ENCODE measurements at places on chromosomes 7 and 10.
A peak's percentile ranks its signal among the peaks of the same experiment; 100 is the strongest.

DNA sequence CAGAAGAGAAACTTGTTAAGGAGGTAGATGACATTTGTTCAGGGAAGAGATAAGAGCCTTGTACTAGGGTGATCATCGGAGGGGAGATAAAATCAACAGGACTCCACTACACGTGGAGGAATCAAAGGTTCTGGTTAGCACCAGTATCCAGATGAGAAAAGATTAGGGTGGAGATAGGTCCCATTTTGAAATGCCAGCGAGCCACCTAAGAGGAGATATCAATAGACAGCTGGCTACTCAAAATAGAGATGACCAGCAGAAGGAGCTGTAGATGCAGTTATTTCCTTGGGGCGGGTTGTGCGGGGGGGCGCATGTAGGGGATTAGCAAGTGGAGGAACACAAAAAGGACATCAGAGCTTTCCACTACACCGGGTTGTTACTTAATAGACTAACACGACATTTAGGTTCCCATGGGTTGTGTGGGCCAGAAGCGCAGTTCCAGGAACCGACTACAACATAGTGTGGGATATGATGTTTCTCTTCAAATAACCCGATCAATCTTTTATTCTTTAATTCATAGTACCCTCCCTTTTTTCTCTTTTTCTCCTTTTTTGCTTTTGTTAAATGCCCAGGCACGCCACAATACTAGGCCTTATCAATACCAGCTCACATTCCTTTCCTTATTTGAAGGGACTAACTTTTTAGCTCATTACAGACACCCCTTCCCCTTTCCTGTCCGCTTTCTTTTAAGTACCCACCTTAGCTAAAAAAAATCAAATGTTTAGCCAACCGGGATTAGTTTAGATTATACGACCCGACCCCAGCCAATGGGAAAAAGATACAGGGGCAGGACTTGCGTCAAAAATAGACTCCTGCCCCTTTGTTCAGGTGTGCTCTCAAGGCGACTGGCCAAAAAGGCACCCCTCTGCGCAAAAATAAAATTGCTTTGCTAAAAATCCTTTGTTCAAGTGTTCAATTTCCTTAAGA lies 2.0 kb upstream of the KIF11 start:
- DNase-seq = peak; percentile 64

DNA sequence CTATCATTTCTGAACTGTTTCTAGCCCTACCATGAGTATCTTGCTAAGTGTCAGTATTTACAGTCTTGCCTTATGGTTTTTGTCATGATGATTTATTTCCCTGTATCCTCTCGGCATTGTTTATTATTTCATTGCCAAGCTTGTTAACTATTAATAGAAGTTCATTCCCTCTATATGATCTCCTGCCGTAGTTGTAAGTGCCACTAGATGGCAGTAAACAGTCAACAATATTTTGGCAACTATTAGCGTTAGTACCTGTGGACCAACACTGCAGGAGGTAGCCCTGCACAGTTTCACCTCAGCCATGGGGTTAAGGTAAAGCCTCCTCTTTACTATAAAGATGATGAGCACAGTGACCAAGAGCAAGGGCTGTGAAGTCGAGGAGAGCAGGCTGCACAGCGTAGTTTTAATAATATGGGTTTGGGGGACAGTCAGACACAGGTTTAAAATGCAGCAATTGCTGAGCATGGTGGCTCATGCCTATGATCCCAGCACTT lies 26.1 kb upstream of the CCNJ start:
- DNase-seq = peak; percentile 70

- DNase-seq = no peak
Observed at GRCh38 chr10:74114041-74114448, 36.6 kb downstream of the AP3M1 start.

DNA sequence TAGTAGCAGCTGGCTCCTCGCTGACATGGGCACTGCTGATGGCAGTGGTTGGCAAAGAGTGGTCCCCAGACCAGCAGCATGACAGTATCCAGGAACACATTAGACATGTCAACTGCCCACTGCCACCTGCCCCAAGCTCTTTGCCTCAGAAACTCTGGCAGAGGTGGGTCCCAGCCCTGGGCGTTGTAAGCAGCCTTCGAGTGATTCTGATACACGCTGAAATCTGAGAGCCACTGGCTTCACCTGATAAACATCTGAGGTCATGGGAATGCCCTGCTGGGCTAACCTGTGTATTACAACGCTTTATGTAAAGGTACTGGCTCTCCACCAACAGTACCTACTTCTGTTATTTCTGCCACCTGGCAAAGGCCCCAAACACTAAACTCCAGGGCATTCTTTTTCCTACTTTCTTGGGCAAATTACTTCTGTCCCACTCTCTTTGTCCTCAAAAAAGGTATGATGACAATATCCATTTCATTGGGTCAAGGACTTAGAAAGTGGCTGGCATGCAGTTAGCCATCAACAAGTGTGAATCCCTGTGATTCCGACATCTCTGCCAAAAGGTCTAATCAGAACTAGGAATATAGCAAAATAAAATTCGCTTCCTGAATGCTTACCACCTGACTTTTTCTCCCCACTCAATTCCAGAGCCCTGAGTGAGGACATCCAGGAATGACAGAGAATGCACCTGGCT lies 9.2 kb downstream of the SGMS1 start:
- DNase-seq = no peak

GRCh38 chr10:114367351-114368056 lies 36.8 kb downstream of the AFAP1L2 start:
- DNase-seq = peak; percentile 43

- peak; percentile 24 for DNase-seq
Observed at GRCh38 chr10:30493609-30494530, 59.9 kb downstream of the MAP3K8 start.

DNA sequence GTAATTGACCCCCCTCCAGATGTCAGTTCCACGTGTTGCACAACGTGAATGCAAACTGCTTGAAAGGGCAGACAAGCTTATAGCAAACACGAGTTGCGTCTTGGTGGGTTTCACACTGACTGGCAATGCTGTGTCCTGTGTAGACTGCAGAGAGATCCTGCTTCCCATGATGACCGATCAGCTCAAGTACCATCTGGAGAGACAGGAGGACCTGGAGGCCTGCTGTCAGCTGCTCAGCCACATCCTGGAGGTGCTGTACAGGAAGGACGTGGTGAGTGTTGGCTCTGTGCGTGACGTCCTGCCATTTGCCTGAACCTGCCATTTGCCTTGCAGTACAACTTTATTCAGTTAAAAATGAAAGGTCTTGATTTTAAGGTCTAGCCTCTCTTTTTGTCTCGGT lies 71.1 kb downstream of the INSYN2A start:
- no peak for DNase-seq

DNA sequence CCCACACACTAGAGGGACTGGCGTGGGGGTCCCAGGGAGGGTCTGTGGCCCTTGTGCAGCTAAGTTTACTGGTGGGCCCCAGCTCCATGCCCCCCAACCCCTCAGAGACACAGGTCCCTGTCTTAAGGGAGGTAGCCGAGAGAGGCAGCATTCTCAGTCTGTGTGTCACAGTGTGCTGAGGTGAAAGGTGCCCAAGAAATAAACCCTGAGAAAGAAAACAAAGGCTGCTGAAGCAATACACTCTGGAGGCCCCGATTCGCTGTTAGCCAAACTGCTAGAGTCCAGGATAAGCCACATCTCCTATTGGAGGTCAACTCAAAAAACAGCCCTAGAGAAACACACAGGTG lies 28.6 kb upstream of the NDST2 start:
- no peak for DNase-seq

DNA sequence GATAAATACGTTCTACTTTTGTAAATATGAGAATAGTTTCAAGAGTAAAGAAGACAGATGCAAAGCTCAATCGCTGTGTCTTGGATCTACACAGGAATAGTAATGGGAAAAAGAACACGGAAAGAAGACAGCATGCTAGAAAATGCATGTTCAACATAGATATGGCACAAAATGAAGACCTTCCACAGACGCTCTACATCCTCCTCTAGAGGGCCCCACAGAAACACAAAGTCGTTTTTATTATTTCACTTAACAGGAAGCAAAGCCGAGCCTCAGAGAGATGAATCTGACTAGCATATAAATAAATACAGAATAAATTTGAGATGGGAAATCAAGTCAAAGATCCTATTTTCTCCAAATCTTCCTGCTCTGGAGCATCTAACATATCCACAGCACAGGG lies 292.6 kb downstream of the PARD3 start:
- DNase-seq = peak; percentile 74

DNA sequence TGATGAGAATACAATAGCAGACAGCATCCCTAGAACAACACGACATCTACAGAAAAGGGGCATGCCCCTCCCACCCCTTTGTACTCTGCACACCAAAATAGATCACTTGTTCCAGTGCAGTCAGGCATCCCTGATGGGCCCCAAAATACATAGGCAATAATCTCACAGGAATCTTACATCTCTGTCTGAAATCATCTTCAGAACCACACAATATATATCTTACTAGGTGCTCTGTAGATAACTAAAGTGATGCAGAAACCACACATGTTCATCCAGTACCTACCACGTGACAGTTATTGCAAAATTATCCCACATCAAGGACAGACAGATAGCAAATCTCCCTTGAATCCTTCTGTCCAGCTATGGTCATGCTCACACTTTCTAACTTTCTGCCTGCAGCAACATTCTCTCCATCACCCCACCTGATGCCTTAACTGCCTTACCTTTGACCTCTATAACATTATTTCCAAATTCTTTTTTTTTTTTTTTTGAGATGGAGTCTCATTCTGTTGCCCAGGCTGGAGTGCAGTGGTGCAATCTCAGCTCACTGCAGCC lies 30.7 kb downstream of the ST8SIA6 start:
- DNase-seq = no peak

DNA sequence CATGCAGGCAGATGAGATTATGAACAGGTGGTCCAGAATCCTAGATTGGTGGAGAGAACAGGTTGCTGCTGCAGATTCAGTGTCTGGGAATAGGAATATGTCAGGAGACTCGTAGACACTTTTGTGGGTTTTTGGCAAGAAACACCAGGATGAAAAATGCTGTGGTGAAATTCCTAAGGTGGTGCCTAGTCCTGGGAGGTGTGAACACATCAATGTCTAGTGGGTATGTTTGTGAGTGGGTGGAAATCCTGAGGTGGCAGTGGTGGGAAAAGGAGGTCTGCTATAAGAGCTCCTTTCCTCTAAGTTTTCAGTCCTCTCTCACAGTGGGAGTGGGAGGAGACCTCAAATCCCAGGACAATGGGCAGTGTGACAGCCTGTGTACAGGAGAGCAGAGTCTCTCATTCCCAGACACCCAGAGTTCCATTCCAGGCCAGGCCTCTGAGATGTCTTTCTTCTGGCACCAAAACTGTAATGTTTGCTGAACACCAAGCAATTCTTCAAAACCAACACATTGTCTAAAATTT lies 5.1 kb downstream of the ERV3-1 start:
- no peak for DNase-seq

DNA sequence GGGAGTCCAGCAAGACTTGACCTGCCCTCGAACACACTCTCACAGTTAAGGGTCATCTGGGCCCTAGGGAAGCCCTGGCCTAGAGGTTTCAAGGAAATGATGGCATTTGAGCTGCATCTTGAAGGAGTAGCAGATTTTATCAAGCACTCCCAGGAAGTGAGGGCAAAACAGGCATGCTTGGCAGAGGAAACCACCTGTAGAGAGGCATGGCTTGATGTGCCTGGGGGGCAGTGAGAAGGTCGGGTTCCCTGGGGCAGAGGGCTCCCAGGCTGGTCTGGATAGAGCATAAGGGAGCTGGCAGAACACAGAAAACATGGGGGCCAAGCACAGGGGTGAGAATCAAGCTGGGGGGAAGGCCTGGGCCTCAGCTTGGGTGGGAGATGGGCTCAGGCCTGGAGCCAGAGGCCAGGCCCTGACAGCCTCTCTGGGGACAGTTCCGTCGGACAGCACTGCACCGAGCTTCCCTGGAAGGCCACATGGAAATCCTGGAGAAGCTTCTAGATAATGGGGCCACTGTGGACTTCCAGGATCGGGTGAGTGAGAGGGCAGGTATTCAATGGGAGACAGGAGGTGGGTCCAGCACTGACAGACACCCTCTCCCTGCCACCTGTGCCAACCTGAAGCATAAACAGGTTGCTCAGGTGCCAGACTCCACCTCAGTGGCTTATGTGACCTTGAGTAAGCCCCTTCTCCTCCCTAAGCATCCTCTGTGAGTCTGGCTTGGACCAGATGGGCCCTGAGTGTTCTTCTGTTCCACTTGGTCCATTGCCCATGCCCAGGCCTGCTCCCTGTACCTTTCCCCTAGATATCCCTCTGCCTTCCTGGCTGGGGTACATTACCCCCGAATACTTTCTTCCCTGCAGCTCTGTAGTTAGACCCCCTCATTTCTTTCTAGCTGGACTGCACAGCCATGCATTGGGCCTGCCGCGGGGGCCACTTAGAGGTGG lies 3.5 kb upstream of the HOGA1 start:
- no peak for DNase-seq

DNA sequence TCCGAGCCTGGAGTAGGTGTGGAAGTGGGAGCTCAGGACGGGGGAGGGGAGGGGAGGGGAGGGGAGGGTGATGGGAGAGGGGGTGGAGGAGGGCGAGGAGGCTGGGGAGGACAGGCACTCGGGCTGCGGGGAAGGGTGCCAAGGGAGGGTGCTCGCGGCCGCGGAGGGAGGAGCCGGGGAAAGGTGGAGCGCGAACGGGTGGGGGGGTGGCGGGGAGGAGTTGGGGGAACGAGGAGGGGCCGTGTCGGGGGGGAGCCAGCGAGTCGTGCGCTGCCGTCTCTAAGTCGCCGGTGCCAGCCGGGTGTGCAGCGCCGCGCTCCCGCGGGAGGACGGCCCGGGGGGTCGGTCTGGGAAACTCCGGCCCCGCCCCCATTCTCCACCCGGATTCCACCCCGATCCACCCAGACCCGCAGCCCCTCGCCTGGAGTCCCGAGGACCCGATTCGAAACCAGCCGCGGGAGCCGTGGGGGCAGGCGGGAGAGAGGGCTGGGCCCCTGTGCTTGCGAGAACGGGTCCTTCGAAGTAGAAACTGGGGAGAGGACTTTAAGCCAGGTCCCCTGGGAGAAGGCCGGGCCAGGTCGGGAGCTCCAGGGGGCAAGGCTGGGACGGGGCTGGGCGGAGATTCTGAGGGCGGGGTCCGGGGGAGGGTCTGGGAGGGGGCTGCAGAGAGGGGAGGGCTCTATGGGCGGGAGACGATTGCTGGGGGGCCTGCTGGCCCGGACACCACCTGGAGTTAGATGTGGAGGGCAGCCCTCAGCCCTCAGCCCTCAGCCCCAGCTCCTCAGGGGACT lies at the start of gene ZNF467:
Gene ZNF467, minus strand, starts transcription at position 143 of the 791 bp plus-strand sequence. CDS start 2,556 bp downstream, outside the sequence.
- no peak for DNase-seq

GRCh38 chr7:124762611-124763143 lies 2.9 kb downstream of the GPR37 start:
- DNase-seq = no peak

- no peak for DNase-seq
Observed at GRCh38 chr10:117162093-117163060, 24.3 kb upstream of the VAX1 start.

DNA sequence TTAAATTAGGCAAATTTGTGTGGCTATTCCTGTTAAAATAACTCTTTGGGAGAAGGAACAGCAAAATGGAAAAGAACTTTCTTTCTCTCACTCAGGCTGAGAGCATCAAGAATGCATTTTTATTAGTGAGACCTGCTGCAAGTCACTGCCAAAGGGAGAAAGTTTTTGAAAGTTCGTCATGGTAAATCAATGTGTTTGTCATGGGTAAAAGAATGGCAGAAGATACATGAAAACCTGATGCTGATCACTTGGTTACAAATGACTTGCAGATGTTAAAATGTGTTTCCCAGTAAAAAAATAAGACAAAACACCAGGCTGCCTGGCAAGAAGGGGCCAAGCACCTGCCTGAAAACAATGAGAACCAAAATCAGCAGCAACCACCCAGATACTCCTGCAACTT lies 484.7 kb upstream of the NRP1 start:
- no peak for DNase-seq
